NCI-H345 (cell line): ENCODE measurements at places on chromosomes 2 and 18.

- no peak for DNase-seq
Observed at GRCh38 chr2:238128061-238128440, 10.4 kb upstream of the KLHL30 start.

GRCh38 chr2:56231361-56231760 is 47.6 kb downstream of the CCDC85A start:
- DNase-seq: no peak

- DNase-seq: no peak
Observed at GRCh38 chr2:200777275-200777674, 34.4 kb upstream of the BZW1 start.

GRCh38 chr2:147182260-147182659 is 662.6 kb upstream of the ACVR2A start:
- DNase-seq: no peak

DNA sequence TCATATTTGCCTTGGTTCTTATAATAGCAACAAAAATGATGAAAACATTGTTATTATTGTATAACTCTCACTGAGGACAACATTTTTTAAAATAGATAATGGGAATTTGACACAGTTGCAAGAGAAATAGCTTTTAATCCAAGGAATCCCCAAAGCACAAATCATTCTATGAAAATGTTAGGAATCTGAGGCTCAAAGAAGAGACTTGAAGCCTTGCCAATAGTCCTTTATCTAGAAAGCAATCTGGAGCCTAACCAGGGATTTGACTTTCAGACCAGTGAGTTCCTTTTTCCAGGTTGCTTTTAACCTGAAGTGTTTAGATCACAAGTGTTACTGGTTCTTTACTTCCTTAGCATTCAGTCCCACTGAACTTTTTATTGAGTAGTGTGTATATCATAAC is 574.5 kb upstream of the ZEB2 start:
- DNase-seq: no peak

DNA sequence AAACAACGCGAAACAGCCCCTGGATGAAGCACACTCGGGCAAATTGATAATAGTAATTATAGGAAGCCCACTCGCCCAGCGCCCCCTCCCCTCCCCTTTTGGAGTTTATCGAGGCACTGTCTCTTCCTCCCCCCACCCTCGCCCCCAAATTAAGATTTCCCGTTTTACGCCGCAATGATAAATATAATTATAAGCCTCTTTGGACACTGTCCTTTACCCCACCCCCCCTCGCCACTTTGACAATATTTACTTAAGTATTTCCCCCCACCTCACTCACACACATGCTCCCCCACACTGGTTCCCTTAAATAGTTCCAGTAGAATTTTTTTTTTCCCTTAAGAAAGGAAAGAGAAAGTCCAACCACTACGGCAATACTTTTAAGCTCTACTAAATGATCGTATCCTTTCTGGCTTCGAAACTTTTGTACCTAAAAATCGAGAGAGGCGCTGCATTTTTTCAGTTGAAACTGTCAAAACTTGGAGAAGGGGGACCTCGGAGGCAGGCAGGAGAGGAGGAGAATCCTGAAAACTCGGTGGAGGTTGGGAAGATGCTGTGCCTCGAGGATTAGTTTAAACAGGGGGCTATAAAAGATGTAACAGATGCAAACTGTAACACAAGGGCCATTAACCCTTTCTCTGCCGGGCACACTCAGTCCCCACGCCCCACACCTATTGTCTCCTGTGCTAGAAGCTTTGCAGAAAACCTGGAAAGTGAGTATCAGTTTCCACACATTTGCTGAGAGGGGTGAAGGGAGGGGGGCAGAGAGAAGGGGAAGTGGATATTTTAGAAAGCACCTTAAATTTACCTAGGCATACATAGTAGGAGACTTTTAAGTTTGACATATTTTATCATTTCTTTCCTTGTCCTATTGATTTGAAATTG is 1.8 kb downstream of the ZEB2 start:
- DNase-seq: no peak

DNA sequence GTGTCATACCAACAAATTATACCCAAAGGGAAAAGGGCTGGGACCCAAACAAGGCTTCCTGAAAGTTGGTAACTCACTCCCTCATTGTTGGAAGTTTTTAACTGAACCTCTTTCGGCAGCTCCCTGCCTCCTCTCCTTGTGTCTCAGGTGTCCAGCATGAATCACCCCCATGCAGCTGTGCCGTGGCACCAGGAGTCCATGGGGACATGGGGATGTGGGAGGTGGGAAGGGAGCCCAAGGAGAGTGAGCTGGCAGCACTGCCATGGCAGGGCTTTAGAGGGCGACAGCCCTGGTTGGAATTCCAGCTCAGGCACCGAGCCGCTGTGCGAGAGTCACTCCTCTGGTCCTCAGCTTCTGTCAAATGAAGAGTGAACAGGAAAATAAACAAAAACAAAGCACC is 12.5 kb upstream of the GYPC start:
- DNase-seq: no peak

DNA sequence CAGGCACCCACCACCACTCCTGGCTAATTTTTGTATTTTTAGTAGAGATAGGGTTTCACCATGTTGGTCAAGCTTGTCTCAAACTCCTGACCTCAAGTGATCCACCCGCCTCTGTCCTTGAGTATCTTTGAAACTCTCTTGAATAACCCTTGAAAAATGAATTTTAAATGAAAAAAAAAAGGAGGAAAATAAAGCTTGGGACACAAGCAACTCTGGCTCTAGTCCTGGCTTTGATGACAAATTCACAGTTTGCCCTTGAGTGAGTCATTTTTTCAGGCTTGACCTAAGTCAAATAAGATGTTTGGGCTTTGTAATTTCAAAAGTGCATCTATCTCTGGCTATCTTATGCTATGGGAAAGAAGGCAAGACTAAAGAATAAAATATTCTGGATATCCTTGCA is 79.0 kb upstream of the TRIB2 start:
- no peak for DNase-seq

DNA sequence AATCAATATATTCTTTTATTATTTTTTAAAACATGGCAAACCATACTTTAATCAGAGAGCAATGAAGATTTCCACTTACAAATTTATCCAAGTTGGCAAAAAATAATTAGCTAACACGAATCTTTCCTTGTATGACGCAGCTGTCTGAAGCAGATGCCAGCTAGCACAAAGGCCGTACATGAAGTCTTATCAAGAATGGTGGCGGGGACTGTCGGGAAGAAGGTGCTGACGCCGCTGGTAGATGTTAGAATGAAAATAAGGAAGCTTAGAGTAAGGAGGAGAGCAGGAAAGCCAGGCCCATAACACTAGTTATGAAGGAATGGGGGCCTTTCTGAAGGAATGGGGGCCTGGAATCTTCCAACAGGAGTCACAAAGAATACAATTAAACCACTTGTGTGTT is 96.7 kb downstream of the ZNF516 start:
- no peak for DNase-seq

- no peak for DNase-seq
Observed at GRCh38 chr2:42001711-42002201, 46.1 kb upstream of the PKDCC start.

DNA sequence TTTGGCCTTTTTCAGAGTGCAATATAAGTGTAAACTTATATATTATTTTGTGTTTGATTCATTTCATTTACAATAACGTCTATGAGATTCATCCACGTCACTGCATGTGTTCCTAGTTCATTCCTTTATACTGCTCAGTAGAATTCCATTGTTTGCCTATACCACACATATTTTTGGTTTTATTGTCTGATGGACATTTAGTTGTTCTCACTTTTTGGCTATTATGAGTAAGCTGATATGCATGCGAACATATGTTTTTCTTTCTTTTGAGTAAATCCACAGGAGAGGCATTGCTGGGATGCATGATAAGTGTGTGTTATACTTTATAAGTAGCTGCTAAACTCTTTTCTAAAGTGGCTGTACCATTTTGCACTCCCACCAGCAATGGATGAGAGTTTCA is 314.8 kb upstream of the HS6ST1 start:
- DNase-seq: no peak

DNA sequence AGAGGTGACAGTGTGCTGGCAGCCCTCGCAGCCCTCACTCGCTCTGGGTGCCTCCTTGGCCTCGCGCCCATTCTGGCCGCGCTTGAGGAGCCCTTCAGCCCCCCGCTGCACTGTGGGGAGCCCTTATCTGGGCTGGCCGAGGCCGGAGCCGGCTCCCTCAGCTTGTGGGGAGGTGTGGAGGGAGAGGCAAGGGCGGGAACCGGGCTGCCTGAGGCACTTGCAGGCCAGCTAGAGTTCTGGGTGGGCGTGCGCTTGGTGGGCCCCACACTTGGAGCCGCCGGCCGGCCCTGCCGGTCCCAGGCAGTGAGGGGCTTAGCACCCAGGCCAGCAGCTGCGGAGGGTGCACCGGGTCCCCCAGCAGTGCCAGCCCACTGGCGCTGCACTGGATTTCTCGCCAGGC is 1480.9 kb upstream of the SLC39A10 start:
- DNase-seq: no peak

- no peak for DNase-seq
Observed at GRCh38 chr18:68662754-68663153, 52.2 kb downstream of the TMX3 start.

- DNase-seq: no peak
Observed at GRCh38 chr2:83168377-83168776, 1290.7 kb downstream of the SUCLG1 start.

DNA sequence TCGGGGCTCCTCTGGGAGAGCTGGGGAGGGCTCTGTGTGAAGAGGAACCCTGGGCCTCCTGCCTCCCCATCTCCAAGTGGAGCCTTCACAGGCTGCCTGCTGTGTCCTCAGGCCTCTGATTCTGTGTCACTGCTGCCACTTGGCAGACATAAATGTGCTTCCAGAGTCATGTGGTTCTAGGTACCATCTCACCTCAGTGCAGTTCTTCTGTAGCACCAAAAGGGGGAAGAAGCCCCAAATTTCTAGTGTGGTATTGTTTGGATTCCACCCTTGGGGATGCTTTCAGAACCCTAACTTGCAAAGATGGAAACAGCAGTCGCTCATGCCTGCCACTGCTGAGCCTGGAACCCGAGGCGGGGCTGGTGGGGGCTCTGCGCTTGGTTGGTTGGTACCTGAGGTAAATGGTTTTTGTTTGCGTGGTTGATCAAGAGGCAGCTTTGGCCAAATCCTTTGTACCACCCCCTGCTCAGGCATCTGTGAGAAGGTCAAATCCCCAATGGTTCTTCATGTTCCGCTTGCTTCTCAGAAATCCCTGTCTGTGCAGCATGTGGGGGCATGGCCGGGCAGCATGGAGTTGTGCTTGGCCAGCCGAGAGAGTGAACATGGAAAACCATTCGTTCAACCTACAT is 27.5 kb downstream of the COA5 start:
- DNase-seq: no peak

- peak; percentile 71 for DNase-seq
Observed at GRCh38 chr18:21179590-21180220, 62.3 kb upstream of the GREB1L start.

DNA sequence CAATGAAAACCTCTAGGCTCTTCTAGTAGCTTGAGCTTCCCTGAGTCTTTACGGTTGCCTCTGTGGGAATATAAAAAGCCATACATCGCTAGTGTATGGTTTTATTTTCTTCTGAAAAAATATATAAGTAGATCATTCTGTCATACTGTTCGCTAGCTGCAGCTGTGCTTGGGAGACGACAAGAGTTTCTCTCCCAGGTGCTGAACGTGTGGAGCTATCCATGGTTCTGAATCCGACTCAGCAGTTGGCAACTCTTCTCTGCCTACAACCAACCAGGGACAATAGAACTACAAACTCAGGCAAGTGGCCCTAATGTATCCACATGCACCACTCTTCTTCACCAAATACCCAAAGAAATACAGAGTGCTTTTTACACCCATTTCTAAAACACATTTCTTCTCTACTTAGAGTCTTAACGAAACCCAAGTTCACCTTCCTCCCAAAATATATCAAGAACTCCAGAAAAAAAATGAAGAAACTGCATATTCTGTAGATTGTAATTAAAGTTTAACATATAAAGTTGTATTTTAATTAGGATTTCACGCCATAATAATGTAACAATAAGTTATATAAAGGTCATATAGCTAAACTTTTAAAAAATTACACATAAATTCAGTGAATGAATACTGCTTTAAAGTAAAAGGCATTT is 2.2 kb upstream of the KCNH7 start:
- DNase-seq: peak; percentile 6

GRCh38 chr2:21277068-21278056 is 153.6 kb downstream of the TDRD15 start:
- DNase-seq: no peak

DNA sequence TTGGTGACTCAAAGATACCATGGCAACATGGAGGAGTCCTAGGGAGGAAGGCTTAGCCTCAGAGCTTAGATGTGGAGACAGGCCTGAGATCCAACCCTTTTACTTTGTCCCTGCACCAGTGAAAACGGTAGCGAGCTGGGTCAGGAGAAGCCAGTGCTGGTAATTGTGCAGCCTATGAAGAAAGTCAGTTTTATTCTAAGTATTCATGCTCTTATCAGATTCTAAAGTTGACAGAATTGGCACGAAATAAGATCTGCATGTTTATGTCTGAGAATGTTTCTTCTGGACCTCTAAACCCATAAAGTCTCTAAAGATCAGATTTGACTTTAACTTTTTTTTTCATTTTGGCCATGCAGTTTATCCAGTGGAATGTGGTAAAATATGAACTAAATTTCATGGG is 93.8 kb downstream of the SCG2 start:
- DNase-seq: no peak

GRCh38 chr2:240557101-240557751 is 562 bp downstream of the ANKMY1 start:
- DNase-seq: no peak

DNA sequence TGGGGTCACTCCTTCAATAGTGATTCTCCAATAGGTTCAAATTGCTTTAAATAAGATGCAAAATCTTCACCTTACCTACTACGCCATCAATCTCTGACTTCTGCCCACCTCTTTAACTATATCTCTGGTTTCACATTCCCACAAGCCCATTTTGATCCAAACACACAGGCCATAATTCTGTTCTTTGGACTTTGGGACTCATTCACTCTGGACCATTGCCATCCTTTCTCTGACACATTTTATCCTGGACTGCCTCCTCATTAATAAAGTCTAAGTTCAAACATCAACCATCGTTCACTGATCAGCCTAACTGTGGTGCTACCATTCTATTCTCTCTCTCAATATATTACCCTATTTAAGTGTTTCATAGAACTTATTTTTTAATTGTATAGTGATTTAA is 332.2 kb downstream of the GALNT13 start:
- DNase-seq: no peak

DNA sequence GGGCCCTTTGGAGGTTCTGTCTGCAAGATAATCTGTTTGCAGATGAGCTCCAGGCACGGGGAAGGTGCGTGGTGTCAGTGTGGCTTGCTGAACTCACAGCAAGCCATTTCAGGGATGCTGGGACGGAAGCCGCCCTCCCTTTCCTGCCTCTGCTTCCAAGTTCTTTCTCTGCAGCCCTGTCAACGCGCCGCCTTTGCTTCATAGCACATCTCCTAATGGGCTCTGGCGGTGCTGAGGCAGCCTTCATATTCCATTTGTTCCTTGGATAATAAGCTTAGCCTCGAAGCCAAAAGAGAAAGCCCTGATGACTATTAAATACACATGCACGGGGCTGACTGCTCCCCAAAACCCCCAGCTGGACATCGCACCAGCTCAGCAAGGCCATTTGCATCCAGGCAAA is 81.7 kb upstream of the TAF1B start:
- DNase-seq: no peak
